NCI-H2171 (cell line): ENCODE measurements at places on chromosomes 2 and 18.
A peak's percentile ranks its signal among the peaks of the same experiment; 100 is the strongest.

GRCh38 chr2:241768850-241769249, 7.8 kb upstream of the GAL3ST2 start:
- no peak for DNase-seq

- peak; percentile 80 for DNase-seq
Measured at GRCh38 chr18:62425465-62426190, 97.2 kb upstream of the ZCCHC2 start.

DNA sequence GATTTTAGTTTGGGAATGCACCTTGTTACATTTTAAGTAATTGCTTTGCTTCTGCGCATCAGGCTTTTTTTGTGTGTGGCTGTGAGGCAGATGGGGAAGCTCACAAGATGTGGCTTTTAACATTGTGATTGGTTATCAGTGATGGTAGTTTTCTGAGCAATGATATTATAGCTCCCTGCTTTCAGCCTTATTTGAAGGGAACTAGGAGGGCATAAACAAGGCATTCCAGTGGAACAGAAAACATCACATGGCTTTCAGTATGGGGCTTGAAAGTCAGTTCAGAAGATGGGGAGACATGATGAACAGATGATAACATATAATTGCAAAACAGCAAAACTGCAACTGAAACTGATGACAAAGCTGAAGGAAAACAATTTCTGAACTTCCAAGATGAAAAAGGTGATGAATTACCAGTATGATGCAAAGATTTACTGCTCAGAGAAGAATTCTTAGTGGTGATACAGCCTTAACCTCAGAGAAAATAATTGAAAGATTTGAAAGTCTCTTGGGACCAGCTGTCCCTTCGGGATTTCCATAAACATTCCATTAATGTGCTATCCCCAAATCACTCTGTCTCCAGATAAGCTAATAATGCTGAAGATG, 439.7 kb downstream of the RND3 start:
- DNase-seq = no peak

- DNase-seq = no peak
Measured at GRCh38 chr2:232444409-232445148, 11.4 kb upstream of the ALPI start.

GRCh38 chr2:7043690-7044089, 126.5 kb downstream of the RNF144A start:
- no peak for DNase-seq

DNA sequence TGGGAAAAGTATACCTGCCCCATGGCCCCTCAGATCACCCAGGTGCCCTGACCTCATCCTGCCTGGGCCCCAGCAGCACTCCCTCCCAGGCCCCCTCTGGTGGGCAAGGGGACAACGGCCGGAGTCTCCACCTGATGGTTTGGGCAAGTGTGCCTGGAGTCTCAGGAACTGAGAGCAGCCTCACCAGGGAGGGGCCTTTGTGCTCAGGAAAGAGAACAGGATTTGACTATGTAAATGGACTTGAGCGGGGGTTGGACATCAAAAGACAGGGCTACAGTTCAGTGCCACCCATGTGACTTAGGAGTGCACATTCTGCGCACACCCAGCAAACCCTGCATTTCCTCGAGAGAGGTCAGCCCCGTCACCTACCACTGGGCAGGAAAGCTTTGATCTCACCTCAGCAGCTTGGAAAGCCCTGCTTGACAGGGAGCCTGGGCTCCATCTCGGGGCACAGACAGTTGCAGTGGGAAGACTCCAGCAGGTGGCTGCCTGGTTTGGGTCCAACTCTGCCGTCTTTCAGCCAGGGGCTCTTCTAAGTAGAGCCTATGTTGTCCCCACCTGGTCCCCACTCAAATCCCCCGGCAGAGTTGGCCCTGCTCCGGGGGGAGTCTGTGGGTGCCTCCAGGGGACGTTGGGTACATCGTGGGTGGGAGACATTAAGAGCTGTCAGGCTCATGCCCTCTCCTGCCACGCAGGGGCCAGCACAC, 3.3 kb downstream of the INPP5D start:
- no peak for DNase-seq

GRCh38 chr18:48853588-48853987, 97.2 kb downstream of the SMAD7 start:
- DNase-seq = no peak

- DNase-seq = peak; percentile 18
Measured at GRCh38 chr2:210224941-210225672, at the start of gene ACADL. Gene ACADL (minus strand): TSS chr2:210225447. CDS start chr2:210225263, 184 bp downstream.

DNA sequence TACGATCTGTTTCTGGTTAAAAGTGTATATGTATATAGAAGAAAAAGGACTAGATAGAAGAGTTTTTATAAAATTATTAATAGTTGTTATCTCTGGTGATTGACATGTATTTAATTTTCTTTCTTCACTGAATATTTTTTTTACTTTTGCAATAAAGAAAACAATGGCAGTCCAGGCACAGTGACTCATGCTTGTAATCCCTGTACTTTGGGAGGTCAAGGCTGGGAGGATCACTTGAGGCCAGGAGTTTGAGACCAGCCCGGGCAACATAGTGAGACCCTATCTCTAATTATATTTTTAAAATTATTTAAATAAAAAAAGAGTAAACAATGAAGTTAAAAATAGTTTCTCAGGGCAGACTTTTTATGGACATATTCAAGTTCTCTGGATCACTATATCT, 114.7 kb downstream of the FAM117B start:
- DNase-seq = no peak

GRCh38 chr2:85385746-85386145, 24.4 kb downstream of the CAPG start:
- no peak for DNase-seq

DNA sequence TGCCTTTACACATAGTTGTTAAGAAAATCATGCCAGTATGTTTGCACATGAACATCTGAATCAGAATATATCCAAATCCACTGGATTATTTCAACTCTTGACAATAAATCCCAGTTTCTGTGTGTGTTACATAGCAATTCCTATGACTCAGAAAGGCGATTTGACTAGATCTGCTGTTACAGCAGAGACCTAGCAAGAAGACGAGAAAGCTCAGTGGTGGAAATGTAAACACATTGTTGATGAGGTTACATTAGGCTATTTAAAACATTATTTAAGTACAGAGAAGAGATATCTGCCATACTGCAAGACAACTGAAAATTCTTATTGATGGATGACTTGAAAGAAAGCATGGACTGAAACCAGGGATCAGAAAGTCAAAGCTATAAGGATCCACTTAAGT, 73.0 kb upstream of the SMIM21 start:
- no peak for DNase-seq

GRCh38 chr2:77268626-77269025, 253.6 kb downstream of the LRRTM4 start:
- no peak for DNase-seq

GRCh38 chr18:64539847-64540246, 391.0 kb upstream of the LINC00305 start:
- DNase-seq = no peak

DNA sequence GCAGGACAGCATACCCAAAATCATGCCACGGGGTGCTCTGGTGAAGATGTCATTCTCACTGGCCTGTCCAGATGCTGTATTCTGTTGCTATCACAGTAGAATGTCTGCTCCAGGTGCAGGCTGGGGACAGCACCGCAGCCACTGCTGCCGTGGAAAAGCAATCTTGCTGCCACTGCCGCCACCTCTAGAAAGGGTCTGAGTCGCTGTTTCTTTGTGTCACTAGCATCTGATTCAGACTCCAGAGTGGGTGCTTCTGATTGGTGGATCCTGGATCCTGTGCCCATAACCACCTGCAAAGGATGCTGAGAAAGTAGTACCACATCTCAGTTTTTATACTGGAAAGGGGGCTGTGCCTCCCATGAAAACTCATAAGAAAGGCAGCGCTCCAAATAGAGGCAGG, 45.3 kb upstream of the CTLA4 start:
- DNase-seq = no peak

DNA sequence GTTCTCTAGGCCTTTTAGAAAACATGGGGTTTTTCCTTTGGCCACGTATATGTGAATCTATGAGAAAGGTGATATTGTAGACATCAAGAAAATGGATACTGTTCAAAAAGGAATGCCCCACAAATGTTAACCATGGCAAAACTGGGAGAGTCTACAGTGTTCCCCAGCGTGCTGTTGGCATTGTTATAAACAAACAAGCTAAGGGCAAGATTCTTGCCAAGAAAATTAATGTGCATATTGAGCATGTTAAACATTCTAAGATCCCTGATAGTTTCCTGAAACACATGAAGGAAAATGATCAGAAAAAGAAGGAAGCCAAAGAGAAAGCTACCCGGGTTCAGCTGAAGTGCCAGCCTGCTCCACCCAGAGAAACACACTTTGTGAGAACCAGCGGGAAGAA, 64.9 kb downstream of the CYBRD1 start:
- DNase-seq = no peak

- no peak for DNase-seq
Measured at GRCh38 chr2:30772021-30772705, 35.1 kb downstream of the CAPN13 start.
